ENCODE measurements at places on chromosomes 2 and 18. TPM values are rescaled to one million over a fixed set of nuclear protein-coding genes. Genes with fewer than 3 reads are reported as not detected.

Gene RAB6C
- polyA plus RNA-seq, result not detected

- H3K27ac ChIP-seq, result no peak overlapping the region
- DNase-seq, result no peak
- H3K36me3 ChIP-seq, result no peaks in the 10 kb centered on the region
- H3K4me1 ChIP-seq, result no peaks in the 10 kb centered on the region
- H3K4me3 ChIP-seq, result no peak overlapping the region
Measured at GRCh38 chr2:180676520-180677025, 303.8 kb upstream of the UBE2E3 start.

DNA sequence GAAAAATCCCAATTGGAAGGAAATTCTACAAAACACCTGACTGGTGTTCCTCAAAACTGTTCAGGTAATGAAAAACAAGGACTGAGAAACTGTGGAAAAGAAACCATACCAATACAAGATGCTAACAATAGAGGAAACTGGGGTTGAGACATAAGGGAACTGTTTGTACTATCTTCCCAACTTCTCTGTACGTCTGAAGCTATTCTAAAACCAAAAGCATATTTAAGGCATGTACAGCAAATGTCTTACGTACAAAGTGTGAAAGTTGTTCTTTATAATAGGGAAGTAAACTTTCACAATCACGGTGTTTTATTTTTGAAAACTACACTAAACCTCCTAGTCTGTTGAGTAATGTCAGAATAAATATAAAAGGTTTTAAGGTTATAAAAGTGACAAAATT lies 776.1 kb upstream of the RAB6C start:
- no peaks in the 10 kb centered on the region for H3K4me1 ChIP-seq
- H3K27me3 ChIP-seq, result no peaks in the 10 kb centered on the region
- no peak for DNase-seq
- H3K36me3 ChIP-seq, result no peaks in the 10 kb centered on the region
- no peak overlapping the region for H3K27ac ChIP-seq

GRCh38 chr18:6773777-6774176 lies 44.3 kb downstream of the ARHGAP28 start:
- peaks cover 2% of the 10 kb centered on the region for H3K4me1 ChIP-seq
- H3K36me3 ChIP-seq, result no peaks in the 10 kb centered on the region
- no peak overlapping the region for H3K4me3 ChIP-seq
- H3K27me3 ChIP-seq, result no peaks in the 10 kb centered on the region
- no peak for DNase-seq
- H3K27ac ChIP-seq, result peak overlapping the region; percentile 2

Gene NAGK
- polyA plus RNA-seq, result 75.9 TPM

GRCh38 chr2:86062043-86062442 lies 43.6 kb downstream of the POLR1A start:
- peaks cover 10% of the 10 kb centered on the region for H3K4me1 ChIP-seq
- peak overlapping the region; percentile 6 for H3K27ac ChIP-seq
- DNase-seq, result peak; percentile 76
- no peak overlapping the region for H3K4me3 ChIP-seq
- H3K36me3 ChIP-seq, result peaks cover 31% of the 10 kb centered on the region

DNA sequence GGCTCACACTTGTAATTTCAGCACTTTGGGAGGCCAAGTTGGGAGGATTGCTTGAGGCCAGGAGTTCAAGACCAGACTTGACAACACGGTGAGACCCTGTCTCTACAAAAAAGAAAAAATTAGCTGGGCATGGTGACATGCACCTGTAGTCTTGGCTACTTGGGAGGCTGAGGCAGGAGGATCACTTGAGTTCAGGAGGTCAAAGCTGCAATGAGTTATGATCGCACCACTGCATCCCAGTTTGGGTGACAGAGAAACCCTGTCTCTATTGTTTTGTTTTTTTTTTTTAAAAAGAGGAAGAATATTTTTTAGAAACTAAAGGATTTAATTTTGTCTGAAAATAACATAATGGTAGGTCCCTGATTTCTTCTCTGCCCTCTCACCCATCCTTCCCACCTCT lies 79.4 kb upstream of the TMEM200C start:
- no peak overlapping the region for H3K4me3 ChIP-seq
- H3K27ac ChIP-seq, result no peak overlapping the region
- peaks cover 2% of the 10 kb centered on the region for H3K4me1 ChIP-seq
- H3K36me3 ChIP-seq, result no peaks in the 10 kb centered on the region
- DNase-seq, result no peak
- no peaks in the 10 kb centered on the region for H3K27me3 ChIP-seq

DNA sequence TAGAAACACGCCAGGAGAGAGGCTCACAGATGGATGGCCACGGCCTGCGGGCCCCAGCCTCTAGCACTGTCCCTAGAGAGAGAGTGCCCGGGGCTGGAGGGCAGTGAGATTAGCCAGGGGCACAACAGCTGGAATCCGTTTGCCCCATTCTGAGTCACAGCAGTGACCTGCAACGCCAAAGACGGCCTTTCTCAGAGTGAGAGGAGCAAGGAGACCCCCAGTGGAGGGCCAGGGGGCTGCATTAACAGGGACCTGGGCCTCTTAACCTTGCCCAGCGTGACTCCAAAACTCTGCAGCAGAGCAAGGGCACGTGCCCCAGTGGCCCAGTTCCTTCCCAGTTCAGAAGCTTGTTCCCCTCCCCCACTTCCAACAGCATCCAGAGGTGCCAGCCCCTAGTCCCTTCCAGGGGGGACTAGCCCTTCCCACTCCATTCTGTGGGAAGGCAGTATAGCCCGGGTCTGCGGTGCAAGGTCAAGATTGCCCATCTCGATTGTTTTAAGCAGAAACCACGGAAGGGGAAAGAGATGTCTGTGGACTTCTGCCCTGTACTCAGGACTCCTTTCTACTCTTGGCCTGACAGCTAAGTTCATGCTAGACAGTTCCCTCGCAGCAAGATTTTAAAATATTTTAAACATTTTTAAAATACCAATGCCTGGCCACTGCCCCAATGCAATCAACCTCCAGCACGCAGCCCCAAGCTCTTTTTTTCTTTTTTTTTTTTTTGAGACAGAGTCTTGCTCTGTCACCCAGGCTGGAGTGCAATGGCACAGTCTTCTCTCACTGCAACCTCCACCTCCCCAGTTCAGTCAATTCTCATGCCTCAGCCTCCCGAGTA lies 50.9 kb upstream of the BIN1 start:
- peak; percentile 69 for DNase-seq
- no peak overlapping the region for H3K4me3 ChIP-seq
- H3K27ac ChIP-seq, result no peak overlapping the region
- no peaks in the 10 kb centered on the region for H3K4me1 ChIP-seq
- no peaks in the 10 kb centered on the region for H3K36me3 ChIP-seq
- H3K27me3 ChIP-seq, result peaks cover 25% of the 10 kb centered on the region

- H3K36me3 ChIP-seq, result no peaks in the 10 kb centered on the region
- H3K4me3 ChIP-seq, result no peak overlapping the region
- H3K4me1 ChIP-seq, result peaks cover 4% of the 10 kb centered on the region
- DNase-seq, result no peak
- no peaks in the 10 kb centered on the region for H3K27me3 ChIP-seq
Measured at GRCh38 chr2:100909534-100910081, 89.7 kb downstream of the NPAS2 start.

DNA sequence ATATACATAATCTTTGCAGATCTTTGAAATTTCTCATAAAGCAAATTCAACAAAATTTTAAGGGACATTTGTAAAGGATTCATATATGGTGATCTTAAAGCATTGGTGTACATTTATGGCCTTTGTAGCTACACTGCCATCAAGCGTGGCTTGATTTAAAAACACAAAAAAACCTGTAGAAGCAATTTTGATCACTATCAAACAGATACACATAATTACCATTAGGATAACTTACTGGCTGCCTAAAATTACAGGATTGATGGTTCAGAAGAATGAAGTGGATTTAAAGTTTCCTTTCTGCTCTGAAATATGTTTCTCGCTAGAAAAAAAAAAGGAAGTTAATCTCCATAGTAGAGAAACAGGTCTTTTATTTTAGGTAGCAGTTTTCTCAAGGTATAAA lies 31.4 kb downstream of the MAPRE2 start:
- no peak overlapping the region for H3K4me3 ChIP-seq
- peaks cover 4% of the 10 kb centered on the region for H3K4me1 ChIP-seq
- H3K36me3 ChIP-seq, result no peaks in the 10 kb centered on the region
- no peaks in the 10 kb centered on the region for H3K27me3 ChIP-seq

DNA sequence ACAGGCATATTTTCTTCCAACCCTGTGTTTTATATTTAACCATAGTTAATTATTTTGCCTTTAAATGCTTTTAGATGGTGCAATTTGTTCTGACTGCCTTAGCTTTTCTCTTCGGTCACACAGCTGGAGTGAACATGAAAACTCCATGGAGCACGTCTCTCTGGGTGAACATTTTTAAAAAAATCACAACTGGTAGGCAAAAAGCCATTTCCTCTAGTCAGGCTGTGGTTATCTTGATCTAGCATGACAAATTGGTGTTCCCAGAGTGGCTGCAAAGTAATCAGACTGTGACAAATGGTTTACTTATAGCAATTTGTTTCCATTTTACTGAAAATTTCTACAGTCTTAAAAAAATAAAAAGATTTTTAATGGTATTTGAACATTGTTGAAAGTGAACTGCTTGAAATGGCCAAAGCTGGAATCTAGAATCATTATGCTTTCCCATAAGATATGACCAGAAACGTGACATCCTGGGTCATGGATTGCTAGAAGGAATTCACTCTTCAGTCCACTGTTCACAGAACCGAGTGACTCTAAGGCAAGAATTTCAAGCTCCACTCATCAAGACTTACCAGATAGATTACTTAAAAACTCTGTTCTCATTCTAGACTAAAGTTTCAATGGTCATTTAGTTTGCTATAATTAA lies 703.6 kb downstream of the CPS1 start:
- DNase-seq, result peak; percentile 0
- no peaks in the 10 kb centered on the region for H3K4me1 ChIP-seq
- no peaks in the 10 kb centered on the region for H3K27me3 ChIP-seq

Gene IL18R1
- polyA plus RNA-seq, result 0.47 TPM

- no peak overlapping the region for H3K4me3 ChIP-seq
- H3K27me3 ChIP-seq, result no peaks in the 10 kb centered on the region
- DNase-seq, result no peak
- H3K36me3 ChIP-seq, result no peaks in the 10 kb centered on the region
- no peaks in the 10 kb centered on the region for H3K4me1 ChIP-seq
Measured at GRCh38 chr2:44433895-44434294, 72.1 kb downstream of the CAMKMT start.

Gene DSG1
- polyA plus RNA-seq, result not detected

DNA sequence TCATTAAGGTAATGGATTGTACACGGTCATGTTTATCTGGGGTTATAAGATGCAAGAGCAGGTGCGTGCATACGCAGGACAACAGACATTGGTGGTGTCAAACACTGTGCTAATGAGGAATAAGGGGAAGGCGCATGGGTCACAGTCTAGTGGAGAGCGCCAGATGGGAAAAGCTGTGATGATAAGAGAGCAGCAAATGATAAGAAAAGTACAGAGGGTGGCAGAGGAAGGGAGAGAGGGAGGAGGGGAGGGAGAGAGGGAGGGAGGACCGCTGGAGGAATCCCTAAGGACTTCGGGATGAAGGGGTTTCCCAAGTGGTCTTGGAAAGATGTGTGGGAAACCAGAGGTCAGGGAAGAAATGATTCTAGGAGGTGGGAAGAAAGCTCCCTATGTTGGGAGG lies 2.9 kb downstream of the TNFRSF11A start:
- no peak overlapping the region for H3K27ac ChIP-seq
- no peak for DNase-seq
- no peak overlapping the region for H3K4me3 ChIP-seq
- H3K36me3 ChIP-seq, result no peaks in the 10 kb centered on the region

Gene REG3G
- polyA plus RNA-seq, result not detected

- no peak for DNase-seq
- no peak overlapping the region for H3K27ac ChIP-seq
- no peak overlapping the region for H3K4me3 ChIP-seq
Measured at GRCh38 chr2:24452502-24452885, 38.6 kb upstream of the NCOA1 start.

Gene SULT1C4
- 21.7 TPM for polyA plus RNA-seq

- no peak overlapping the region for H3K27ac ChIP-seq
- no peaks in the 10 kb centered on the region for H3K36me3 ChIP-seq
- DNase-seq, result no peak
- H3K4me1 ChIP-seq, result no peaks in the 10 kb centered on the region
- H3K27me3 ChIP-seq, result no peaks in the 10 kb centered on the region
Measured at GRCh38 chr18:42784632-42785031, 330.9 kb downstream of the RIT2 start.

Gene EGR4
- polyA plus RNA-seq, result 0.31 TPM

DNA sequence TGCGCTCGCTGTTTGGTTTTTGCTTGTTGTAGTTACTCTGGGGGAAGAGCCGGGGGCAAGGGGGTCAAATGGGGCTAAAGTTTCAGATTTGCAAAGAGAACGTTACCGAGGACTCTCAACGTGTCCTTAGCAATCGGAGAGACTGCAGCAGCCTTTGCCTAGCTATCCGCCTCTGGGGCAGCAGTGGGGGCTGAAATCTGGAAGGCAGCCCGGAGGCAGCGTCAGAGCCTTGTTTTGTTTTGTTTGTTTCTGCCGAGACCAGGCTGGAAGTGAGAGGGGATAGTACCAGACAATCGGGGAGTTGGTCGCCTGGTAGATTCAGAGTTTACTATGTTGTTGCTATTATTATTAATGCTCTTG lies 1.2 kb downstream of the CDH20 start:
- H3K4me3 ChIP-seq, result peak overlapping the region; percentile 45
- H3K27ac ChIP-seq, result no peak overlapping the region
- H3K36me3 ChIP-seq, result no peaks in the 10 kb centered on the region
- no peaks in the 10 kb centered on the region for H3K4me1 ChIP-seq
- peaks cover 34% of the 10 kb centered on the region for H3K27me3 ChIP-seq

DNA sequence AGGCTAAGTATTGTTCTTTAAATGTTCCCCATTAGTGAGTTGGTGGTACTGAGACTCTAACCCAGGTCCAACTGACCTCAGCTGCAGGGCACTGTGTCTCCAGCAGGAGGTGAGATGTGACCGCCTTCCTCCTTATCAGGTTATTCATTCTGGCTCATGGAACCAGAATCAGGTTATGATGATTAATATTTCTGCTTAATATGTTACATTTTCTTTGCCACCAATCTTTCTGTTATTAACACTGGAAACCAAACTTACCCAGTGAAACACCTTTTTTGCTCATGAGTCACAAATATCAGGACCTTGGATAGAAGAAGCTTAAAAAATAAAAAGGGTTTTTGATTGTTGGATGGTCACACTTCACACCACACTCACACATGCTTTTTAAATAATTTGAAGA lies 85.4 kb downstream of the DPP4 start:
- H3K4me1 ChIP-seq, result no peaks in the 10 kb centered on the region
- H3K4me3 ChIP-seq, result no peak overlapping the region
- H3K27me3 ChIP-seq, result no peaks in the 10 kb centered on the region
- H3K27ac ChIP-seq, result no peak overlapping the region

DNA sequence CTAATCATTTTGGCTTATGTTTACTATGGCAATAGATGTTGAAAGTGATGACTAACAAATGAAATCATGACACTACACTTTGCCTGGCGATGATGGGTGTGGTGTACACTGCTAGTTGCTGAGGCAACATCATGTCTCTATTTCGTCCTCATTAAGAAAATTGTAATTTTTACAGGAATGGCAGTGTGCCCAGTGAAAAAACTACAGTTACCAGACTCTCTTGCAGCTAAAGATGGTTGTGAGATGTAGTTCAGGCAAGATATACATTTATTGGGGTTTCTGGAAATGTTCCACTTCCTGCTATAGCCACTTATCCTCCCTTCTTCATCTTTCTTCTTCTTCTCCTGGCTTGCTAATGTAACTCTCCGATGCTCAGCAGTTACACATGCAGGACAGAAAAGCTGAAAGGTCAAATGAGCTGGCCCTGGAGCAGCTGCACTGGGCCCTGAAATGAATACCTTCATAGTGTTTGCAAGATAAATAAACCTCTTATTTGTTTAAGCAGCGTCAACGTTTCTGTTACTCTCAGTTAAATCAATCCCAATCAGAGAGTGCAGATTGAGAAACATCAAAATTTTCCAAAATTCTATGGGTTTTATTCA lies 46.0 kb downstream of the SOCS6 start:
- H3K36me3 ChIP-seq, result no peaks in the 10 kb centered on the region
- no peak overlapping the region for H3K4me3 ChIP-seq
- H3K27ac ChIP-seq, result no peak overlapping the region

Gene NR4A2
- 0.35 TPM for polyA plus RNA-seq

Data from cardiac muscle cell (in vitro differentiated cells and primary cell).